Cortex of kidney (tissue), 1 donor: ENCODE measurements at places on chromosomes 5 and 9.

DNA sequence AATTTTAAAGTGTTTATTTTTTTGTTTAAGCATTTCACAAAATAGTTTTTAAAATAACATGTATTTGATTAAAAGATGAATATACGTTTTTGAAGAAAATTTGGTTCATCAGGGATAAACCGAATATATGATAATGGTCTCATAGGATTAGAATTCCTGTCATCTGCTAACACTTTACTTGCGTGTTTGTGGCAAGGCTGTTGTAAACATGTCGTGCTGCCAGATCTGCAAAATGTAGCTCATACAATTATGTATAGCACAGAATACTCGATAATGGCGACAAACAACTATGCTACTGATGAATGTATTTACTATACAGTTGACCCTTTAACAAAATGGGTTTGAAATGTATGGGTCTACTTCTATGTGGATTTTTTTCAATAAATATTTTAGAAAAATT is 7.2 kb upstream of the TXNDC8 start:
- no peak for DNase-seq

DNA sequence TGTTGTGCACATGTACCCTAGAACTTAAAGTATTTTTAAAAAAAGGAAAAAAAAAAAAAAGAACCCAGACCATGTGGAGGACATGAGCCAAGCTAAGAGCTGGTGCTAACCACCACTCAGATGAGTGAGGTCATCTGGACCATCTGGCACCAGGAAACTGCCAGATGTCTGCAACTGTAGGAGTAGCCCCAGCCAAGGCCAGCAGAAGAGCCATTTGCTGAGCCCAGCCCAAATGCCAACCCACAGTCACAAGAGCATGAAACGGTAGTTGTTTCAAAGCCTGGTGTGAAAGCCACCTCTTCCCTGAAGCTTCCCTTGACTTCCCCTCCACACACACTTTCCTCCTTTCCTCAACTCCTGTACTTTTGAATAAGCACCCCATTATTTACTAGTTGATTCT is 69.2 kb upstream of the FCN1 start:
- DNase-seq = no peak

GRCh38 chr5:6576861-6577501 is 55.9 kb downstream of the NSUN2 start:
- no peak for DNase-seq

- DNase-seq = no peak
These were observed 229.8 kb upstream of the IL12B start for GRCh38 chr5:159560088-159560487.

DNA sequence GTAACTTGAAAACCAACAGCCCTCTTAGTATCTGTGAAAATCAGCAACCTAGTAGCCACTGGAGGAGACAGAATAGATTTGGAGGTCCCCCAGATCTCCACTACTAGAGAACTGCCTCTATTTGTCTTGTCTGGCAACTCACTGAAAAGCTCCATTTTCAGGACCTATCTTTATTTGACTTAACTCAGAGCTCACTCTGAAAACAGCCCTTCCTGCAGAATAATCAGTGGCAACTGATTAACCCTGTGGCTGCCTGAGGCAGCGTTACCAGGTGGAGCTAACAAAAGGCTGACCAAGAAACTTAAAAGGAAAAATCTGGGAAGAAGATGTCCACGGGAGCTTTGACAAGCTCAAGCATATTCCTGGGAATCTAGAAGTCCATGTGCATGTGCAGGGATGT is 10.5 kb upstream of the IL13 start:
- no peak for DNase-seq

GRCh38 chr9:123622711-123623241 is 266.8 kb downstream of the CRB2 start:
- DNase-seq = no peak

DNA sequence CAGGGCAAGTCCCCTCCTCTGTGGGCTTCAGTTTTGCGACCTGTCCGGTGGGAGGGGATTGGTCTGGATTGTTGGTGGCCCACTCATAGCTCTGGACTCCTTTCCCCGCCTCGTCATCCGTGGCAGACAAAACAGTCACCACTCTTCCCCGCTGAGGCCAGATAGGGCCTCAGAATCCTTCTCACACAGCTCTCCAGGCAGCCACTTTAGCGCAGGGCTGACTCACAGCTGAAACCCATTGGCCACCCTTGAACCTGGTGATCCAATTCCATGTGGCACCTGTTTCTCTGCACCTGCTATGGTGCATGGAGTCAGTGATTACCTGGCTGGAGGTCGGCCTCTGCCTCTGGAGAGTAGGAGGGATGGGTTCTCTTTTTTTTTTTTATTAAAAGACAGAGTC is 15.8 kb upstream of the CACFD1 start:
- DNase-seq = no peak

GRCh38 chr5:62038024-62038423 is 268.0 kb upstream of the KIF2A start:
- no peak for DNase-seq

- no peak for DNase-seq
These were observed 84.9 kb downstream of the GDNF start for GRCh38 chr5:37754976-37755375.

DNA sequence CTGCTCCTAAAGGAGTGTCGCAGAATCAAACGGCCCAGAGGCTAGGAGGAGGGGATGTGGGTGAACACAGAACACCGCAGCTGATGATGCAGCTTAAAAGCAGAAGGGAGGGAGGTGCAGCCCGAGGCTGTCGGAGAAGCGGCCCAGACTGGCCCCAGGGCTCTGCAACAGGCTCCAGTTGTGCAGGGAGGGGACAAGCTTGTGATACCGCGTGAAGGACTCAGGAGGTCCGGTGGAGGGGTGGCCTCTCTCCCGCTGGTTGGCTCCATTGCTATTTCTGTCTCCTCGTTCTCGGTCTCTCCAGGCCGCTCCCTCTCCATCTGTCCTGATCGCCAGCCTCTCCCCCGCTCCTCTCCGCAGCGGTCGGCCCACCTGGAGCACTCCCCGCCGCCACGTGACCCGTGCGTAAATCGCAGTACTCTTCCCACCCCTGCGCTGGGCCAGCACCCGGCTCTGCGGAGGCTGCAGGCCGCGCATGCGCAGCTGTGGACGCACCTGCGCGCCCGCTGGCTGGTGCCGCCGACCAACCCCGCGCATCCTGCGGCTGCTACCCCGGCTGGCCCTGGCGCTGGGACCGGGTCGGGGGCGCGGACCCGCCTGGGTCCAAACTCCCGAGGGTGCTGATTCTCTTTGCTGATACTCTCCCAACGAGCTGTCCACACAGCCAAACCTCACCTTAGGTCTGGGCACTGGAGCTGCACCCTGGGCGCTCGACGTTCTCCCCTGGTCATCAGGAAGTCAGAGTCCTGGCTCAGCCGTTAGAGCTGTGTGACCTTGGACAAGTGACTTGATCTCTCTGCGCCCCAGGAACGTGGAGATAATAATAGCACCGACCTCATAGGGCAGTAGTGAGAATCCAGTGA is 3.7 kb upstream of the STXBP1 start:
- no peak for DNase-seq

DNA sequence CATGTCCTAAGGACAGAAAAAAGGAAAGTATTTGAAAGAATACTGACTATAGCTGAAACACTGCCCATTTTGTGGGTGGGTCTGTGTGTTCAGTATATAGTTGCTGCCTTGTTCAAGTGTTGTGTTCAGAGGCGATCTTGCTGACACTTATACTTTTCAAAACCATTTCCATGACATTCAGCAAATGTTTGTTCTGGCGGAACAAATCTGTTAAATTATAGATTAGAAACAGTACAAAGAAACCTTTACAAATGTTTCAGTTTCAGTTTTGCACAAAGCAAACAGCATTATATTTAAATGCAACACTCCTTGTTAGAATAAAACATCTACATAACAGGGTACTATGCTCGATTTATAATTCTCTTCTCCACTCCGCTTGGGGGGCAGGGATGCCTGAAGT is 2276.3 kb downstream of the MAT2B start:
- no peak for DNase-seq

DNA sequence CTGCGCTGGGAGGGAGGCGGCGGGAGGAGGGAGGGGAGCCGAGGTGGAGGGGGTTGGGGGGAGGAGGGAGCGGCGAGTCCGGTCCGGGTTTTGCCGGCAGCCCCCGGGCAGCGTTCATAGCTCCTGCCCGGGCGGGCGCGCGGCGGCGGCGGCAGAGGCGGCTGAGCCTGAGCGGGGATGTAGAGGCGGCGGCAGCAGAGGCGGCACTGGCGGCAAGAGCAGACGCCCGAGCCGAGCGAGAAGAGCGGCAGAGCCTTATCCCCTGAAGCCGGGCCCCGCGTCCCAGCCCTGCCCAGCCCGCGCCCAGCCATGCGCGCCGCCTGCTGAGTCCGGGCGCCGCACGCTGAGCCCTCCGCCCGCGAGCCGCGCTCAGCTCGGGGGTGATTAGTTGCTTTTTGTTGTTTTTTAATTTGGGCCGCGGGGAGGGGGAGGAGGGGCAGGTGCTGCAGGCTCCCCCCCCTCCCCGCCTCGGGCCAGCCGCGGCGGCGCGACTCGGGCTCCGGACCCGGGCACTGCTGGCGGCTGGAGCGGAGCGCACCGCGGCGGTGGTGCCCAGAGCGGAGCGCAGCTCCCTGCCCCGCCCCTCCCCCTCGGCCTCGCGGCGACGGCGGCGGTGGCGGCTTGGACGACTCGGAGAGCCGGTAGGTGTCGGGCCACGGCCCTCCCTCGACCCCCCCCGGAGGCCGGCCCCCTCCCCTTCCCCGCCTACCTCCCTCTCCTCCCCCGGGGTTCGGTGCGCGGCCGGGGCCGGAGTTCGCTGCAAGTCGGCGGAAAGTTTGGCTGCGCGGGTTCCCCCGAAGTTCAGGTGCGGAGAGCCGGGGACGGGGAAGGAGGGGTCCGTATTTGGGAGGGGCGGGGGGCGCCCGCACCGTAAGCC is at the start of gene CXXC5:
TSS of gene CXXC5 (plus strand) at position 145 of the 877 bp plus-strand sequence. CDS start 32,175 bp downstream, outside the sequence.
- no peak for DNase-seq
